ENCODE measurements at places on chromosomes 6 and 20.

- DNase-seq: peak; percentile 97
Observed at GRCh38 chr6:35602133-35602946, 86.4 kb downstream of the FKBP5 start.

- no peak for DNase-seq
Observed at GRCh38 chr6:85997206-85997605, 354.5 kb upstream of the SYNCRIP start.

- no peak for DNase-seq
Observed at GRCh38 chr6:119215885-119216590, 133.5 kb downstream of the MAN1A1 start.

DNA sequence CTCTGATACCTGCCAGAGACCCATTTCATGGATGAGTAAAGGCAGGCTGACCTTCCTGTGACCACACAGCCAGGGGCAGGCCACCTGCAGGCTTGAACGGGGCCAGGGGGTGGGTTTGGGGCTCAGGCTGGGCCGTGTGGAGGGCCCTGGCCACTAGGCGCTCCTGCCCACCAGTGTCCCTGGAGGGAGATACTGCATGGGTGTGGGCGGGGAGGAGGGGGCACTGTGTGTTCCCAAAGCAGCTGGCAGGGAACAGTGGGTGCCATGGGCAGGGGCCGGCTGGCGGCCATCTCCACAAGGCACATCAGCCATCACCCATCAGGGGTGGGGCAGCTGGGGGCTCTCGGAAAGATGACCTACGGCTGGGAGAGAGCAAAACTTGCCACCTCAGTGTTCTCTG, 15.4 kb downstream of the SRC start:
- DNase-seq: no peak

DNA sequence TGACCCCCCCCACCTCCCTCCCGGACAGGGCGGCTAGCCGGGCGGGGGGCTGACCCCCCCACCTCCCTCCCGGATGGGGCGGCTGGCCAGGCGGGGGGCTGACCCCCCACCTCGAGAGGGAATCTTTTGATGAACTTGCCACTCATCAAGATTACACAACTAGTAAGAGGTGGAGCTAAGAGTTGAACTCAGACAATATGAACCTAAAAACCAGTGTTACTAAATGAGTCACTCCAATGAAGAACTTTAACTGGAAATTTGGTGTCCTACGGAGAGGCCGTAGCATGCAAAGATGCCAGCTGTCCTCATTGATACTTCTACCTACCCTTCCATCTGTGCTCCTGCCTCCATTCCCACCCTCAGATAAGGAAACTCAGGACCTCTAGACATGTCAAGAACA, 42.8 kb downstream of the PFDN4 start:
- no peak for DNase-seq

- peak; percentile 57 for DNase-seq
Observed at GRCh38 chr6:30826961-30827342, 57.4 kb upstream of the DDR1 start.

DNA sequence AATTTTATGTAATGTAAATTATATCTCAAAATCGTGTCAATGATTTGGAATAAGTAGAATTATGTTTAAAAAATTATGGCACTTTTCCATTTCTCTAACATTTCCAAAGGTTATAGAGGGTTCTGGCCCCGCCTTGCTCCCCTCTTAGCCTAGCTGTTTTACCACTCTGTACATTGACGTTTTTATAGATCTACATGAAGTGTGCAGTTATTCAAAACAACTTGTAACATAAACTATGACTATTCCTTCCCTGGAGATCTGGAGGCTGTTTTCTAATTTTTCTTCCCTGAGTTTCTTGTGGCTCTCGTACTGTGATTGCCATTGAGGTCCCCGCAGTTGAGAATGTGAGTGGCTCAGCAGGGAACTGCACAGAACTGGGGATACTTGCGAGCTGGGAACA, 48.4 kb downstream of the IYD start:
- no peak for DNase-seq

- DNase-seq: no peak
Observed at GRCh38 chr20:7080472-7080871, 313.0 kb downstream of the BMP2 start.

GRCh38 chr6:116411284-116411623, 40.5 kb downstream of the DSE start:
- peak; percentile 78 for DNase-seq

DNA sequence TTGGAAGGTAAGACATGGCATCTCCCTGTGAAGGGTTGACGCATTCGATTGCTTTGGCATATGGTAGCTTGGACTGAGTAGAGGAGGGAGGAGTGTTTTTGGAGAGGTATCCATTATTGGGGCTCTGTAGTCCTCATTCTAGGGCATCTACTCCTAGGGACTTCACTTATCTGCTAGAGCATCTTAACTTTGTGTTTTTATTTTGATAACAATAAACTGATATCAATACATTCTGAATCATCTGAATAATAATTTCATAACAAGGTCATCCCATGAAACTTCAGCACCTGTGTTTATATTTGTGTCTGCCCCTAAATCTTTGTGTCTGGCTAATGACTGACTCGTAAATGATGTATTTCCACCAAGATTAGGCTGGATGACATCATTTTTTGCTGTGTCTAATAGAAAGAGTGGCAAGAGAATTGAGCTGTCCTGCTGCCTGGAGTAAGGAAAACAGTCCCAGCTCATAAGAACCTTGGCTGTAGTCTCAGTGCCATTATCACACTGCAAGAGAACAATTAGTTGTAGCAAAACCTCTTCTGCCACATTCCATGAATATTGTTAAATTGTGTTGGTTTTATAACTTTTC, 288.5 kb downstream of the PRL start:
- DNase-seq: peak; percentile 33

- no peak for DNase-seq
Observed at GRCh38 chr6:9100869-9101580, 665.7 kb upstream of the SLC35B3 start.

DNA sequence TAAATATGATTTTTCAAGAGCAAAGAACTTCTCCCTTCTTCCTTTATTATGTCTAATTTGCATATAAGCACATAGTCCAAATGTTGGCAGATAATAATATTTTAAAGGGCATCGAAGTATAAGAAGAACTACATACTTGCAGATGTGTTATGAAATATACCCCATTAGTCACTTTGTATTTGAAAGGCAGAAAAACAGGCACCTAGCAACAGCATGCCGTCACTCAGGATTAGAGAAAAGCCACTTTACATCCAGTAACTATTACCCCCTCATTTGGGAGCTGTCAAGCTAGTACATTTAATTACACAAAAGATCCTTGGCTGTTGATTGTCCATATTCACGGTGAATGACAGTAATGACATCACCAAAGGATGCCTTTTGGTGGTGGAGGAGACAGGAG, 99.3 kb upstream of the ARMC2 start:
- peak; percentile 38 for DNase-seq

GRCh38 chr6:157563611-157564284, 182.8 kb downstream of the ZDHHC14 start:
- no peak for DNase-seq

All from amniotic epithelial cell (primary cell).